ENCODE measurements at places on chromosomes 11 and 22.

DNA sequence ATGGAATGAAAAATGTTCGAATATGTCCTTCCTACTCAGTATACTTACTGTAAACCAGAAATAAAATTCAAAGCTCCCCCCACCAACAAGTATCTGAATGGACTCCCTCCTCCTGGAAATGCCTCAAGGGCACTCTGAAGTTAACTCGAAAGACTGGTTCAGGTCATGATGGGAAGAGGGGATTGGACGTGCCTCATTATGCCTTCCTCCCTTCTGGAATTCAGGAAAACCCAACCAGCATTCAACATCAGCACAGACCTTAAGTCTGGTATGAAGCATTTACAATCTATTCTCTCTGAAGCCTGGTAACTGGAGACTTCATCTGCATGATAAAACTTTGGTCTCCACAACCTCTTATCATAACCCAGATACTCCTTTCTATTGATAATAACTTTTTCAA lies 428.3 kb upstream of the RAG2 start:
- DNase-seq, result no peak

- no peak for DNase-seq
These were observed 118.0 kb downstream of the RASSF10 start for GRCh38 chr11:13127161-13127560.

DNA sequence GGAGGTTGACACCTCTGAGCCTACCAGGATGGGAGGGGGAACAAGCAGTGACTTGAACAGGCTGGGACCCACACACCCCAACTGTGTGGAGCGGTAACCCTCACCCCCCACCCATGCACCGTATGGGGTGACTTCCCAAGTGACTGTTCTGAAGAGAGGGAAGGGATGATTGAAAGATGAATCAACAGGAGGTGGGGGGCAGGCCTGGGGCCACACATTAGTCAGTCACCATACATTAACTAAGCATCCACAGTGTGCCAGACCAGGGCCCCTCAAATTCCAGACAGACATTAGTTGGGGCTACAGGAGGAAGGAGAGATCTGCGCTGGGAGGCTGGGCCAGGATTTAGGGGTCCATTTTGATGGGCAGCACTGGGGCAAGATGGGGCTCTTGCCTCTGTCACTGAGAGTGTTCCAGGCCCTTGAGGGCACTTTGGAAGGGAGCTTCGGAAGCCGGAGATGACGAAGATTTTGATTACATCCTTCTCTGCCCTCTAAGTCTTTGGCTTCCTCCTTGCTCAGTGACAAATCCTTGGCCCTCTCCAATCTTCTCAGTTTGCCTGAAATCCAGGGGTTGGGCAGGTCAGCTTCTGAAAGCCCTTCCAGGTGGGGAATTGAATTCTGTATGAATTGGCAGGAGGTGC lies 966 bp downstream of the SMTN start:
- no peak for DNase-seq

GRCh38 chr11:1301220-1302000 lies 8.0 kb downstream of the TOLLIP start:
- DNase-seq, result no peak

DNA sequence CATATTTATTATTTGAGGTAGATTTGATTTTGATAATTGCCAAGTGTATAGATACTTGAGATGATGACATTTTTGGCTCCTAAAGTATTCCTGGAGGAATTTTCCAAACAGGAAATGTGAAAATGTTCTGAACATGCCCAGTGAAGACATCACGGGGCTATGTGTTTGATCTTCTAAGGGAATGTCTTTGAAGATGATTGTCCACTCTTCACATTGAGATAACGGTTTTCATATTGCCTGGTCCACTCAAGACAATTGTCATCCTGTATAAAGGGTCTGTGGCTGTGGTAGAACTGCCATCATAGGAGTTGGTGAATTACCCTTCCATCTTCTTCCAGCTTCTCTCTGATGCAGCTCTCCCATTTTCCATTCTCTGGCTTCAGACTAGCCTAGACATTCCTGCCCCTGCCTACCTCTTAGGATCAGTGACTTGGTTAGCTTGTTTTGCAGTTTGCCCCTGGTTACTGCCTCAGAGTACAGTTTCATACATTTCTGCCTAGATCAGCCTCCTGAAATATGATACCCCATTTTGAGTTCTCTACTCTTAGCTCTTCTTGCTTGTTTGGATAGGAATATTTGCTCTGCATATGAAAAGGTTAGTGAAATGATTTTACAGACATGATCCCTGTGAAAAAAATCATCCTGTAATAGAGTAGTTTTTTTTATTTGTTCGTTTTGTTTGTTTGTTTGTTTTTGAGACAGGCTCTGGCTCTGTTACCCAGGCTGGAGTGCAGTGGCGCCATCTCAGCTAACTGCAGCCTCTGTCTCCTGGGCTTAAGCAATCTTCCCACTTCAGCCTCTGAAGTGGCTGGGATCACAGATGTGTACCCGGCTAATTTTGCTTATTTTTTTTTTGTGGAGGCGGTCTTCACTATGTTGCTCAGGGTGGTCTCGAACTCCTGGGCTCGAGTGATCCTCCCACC lies 111.4 kb upstream of the SORL1-AS1 start:
- DNase-seq, result no peak

DNA sequence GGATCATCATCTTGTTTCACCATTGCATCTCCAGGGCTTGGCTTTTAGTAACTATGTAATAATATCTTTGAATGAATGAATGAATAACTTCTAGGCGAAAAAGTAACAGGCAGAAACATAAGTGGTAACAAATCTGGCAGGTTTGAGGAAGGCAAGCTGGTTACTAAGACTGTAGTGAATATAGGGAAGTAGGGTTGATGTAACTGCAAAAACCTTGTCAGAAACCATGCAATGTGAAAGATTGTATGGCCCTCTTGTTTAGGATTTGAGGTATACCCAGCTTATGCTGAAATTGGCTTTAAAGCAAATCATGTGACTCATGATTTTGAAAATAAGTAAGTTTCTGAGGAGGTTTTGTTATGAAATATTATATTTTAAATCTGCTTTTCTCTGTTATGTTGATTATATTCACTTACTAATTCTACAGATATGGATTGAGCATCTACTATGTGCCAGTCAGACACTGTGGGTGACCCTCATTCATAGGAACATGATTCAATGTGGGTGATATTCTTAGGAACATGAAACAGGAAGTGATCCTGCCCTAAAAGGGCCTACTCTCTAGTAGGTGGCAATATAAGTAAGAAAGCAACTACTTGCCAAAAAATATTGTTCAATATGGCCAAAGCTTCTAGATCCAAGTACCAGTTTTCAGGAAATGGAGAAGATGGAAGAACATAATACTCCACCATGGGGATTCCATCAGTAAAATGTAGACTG lies 115.5 kb upstream of the CCDC90B start:
- no peak for DNase-seq

DNA sequence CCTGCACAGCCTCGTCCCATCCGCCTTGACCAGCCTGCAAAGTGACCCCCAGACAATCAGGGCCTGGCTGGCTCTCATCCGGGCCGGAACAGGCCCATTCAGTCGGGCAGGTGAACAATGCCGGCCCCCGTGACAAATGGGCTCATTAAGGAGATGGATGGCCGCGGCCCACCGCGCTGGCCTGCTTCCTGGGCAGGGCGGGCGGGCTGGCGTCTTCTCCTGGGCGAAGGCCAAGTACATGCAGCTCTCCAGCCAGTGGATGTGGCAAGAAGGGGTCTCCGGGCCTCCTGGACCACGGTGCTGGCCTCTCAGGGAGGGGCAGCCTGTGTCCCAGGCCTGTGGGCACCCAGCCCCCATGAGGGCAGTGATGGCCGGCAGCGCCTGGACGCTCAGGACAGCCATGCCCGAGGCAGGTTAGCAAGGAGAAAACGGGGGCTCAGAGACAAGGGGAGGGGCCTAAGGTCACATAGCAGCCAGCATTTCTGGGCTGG lies 1022.8 kb downstream of the BRD1 start:
- no peak for DNase-seq

DNA sequence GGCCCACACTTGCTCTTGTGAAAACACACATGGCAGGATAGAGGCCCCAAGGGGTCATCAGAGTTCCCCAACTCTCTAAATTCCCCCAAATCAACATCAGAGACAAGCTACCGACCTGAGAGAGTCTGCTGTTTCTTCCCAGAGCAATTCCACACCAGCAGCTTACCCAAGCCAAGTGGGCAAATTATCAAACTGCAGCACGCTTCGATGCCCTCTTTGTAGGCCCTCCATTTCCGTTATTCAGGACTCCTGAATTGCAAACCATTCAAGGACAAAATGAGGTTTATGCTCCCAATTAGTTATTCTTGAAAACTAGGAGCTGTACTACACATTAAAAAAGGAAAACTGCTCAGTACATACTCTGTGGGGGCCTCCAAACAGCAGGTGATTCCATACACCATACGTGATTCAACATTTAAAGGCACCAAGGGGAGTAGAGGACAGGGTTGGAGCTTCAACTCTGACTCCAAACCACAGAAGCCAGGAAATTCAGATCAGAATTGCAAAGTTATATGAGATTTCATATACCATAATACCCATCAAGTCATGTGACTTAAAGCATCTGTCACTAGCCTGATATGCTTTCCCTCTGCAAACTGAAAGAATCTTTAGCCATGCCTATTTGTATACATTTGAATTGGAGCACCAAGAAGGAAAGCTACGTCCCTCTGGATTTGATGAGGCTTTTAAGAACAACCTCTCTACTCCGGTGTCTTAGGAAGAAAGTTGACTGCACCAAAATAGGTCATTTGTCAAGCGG lies 234.8 kb downstream of the CADM1 start:
- no peak for DNase-seq

GRCh38 chr11:12677131-12677530 lies 2.9 kb downstream of the TEAD1 start:
- no peak for DNase-seq

DNA sequence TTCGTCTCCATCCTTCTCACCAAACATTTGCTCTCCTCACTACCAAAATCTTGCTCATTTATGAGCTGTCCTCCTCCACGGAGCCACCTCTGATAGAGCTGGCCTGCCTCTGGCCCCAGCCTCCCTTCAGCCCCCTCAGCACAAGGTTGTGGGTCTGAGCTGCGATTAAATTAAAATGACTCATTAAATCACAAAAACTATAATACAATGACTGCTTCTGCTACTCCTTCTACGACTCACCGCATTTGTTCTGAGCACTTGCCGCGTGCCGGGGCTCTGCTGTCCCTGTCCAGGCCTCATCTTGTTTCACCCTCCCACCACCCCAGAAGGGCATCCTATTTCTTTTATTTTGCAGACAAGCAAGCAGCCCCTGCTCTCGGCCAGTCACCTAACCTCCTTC lies 49.2 kb upstream of the TIMP3 start:
- no peak for DNase-seq

GRCh38 chr22:50178871-50179869 lies 6.5 kb upstream of the TRABD start:
- no peak for DNase-seq

- DNase-seq, result peak; percentile 85
These were observed 15.6 kb upstream of the MFNG start for GRCh38 chr22:37501610-37502341.

DNA sequence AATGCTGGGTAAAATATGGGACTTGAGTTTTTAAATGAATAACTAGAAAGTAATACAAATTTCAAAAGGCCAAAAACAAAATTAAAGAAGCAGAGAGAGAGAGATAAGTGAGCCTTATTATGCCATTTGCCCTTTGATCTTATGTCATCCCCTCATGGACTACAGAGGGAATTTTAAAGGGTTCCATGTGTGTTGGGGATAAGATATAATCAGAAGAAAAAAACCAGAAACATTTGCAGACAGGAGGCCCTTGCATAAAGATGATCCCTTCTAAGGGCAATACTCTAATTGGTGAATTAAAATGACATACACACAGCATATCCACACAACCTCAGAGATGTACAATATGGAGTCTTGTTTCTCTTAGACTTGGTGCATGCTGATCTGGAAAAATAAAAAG lies 406.6 kb upstream of the LARGE1 start:
- DNase-seq, result no peak

GRCh38 chr22:31337178-31337577 lies 9.0 kb downstream of the PATZ1 start:
- no peak for DNase-seq

- DNase-seq, result no peak
These were observed 154.6 kb downstream of the BRD1 start for GRCh38 chr22:49673048-49673447.

DNA sequence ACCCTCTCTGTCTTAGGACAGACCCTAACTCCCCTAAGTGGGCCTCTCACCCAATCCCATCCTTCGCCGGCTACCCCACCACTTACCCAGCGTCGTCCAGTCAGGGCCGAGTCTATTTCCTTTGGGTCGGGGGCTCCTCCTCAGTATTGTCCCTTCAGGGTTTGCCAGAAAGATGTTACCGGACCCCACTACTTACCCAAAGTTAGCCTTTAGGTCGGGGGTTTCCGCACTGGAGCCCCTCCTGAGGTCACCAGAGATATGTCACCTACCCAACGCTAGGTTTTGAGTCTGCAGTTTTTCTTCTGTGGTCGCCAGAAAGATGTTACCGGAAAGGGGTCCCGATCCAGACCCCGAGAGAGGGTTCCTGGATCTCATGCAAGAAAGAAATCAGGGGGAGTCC lies 17.9 kb upstream of the B4GALNT4 start:
- no peak for DNase-seq

GRCh38 chr11:106173291-106173690 lies 95.8 kb downstream of the AASDHPPT start:
- DNase-seq, result no peak

DNA sequence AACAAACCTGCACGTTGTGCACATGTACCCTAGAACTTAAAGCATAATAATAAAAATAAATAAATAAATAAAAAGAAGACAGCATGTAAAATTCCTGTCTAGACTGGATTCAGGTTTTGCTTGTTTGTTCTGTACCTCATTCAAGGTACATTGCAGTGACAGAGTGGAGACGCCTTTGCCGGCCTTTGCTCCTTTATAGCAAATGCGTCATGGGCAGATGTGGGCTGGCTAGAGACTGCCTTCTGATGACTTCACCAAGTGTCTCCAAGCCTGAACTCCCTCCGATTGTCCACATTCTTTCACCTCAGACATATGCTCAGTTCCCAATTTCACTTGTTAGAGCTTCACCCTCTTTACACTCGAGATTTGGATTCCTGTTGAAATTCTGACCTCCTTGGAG lies 147.8 kb upstream of the ARHGAP20 start:
- no peak for DNase-seq

DNA sequence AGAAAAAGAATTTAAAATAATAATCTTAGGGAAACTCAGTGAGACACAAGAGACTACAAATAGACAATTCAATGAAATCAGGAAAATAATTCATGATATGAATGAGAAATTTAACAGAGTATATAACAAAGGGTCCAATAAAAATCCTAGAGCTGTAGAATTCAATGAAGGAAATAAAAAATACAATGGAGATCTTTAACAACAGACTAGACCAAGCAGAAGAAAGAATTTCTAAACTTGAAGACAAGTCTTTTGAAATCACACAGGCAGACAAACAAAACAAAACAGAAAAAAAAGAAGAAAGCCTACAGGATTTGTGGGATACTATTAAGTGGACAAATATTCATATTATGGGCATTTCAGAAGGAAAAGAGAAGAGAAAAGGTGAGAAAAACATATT lies 16.2 kb upstream of the USP2 start:
- no peak for DNase-seq

DNA sequence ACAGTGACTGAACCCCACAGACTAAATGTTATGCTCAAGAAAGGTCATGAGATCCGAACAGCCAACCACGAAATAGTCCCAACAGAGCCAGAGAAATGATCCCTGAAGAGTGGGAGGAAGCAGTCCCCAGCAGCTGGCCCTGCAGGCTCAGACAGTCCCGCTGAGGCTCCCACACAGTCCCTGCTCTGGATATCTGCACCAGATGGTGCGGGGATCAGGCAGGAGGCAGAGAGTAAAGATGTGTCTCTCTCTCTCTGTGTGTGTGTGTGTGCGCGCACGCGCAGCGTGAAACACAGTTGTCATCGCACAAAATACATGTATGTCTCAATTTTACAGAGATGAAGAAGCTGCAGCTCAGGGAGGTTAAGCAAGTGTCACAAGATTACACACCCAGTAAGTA lies 27.9 kb downstream of the GUCY1A2 start:
- no peak for DNase-seq
